Effector CD4-positive, alpha-beta T cell (primary cell): ENCODE measurements at places on chromosomes 5 and 9.
A peak's percentile ranks its signal among the peaks of the same experiment; 100 is the strongest.

DNA sequence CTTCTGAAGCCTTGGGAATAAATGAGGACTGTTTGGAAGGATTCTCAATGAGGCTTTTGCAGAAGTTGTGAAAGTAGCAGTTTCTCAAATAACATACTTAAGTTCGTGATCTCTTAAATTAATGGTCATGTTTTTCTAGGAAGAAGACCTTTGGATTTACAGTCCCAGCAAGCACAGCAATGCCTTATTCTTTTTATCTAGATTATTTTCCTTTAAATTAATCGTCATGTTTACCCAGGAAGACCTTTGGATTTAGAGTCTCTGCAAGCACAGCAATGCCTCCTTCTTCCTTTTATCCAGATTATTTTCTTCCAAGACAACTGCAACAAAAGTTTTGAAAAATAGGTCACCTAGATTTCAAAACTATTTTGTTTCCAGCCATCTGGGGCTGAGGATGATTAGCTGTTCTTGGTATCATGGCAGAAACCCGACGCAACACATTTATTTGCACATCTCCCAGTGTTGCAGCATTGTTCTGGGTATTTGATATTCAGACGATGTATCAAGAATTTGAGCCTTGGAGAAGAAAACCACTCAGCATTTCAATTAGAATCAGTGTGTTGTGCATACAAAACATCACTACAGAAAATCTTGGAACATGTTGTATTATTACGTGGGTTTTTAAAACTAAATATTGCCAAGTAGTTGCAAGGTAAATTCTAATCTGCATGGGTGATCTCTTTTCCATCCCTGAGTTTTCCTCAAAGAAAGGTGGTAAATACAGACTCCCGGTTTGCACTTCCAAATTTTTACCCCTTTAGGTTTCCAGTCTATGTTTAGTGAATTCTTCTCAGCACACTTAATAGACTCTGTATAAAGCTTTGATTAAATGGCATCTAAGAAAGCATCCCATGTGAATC, 50.9 kb downstream of the JAKMIP2 start:
- no peak for DNase-seq

DNA sequence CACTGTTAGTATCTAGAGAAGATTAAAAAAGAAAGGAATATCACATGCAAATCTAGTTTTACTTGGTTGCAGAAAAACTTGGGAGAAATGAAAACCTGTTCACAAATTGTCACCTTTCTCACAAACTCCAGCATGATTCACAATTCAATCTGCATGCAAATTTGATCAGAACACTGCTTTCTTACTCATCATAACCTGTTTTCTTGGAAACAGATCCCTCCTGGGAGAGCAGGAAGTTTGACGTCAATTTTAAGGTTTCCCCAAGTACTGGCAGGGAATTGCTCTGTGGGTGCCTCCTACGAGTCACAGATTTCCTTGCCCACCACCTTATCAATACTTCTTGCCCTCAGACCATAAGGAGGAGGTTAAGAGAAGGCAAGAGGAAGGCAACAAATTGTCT, 30.2 kb upstream of the HTR4 start:
- DNase-seq, result no peak

- no peak for DNase-seq
Observed at GRCh38 chr5:173591056-173591514, 25.4 kb downstream of the BOD1 start.

DNA sequence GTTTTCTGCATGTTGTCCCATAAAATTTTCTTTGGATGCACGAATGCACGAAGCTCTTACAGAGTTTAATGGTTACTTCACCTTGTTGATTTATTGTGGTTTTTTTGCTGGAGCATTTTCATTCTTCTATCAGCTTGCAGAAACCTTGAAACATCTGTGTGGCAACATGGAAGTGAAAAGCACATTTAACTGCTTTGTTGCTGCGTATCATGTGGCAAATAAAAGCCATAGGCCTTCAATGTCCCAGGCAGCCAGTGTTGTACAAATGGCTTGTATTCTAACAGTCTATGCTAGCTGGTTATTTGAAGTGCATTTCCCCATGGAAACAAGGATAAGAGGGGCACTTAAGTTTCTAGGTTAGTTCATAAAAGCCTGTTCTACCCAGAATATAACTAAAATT, 42.5 kb upstream of the RASGRF2 start:
- DNase-seq, result no peak

GRCh38 chr5:55219770-55220169, 7.3 kb downstream of the MCIDAS start:
- no peak for DNase-seq

DNA sequence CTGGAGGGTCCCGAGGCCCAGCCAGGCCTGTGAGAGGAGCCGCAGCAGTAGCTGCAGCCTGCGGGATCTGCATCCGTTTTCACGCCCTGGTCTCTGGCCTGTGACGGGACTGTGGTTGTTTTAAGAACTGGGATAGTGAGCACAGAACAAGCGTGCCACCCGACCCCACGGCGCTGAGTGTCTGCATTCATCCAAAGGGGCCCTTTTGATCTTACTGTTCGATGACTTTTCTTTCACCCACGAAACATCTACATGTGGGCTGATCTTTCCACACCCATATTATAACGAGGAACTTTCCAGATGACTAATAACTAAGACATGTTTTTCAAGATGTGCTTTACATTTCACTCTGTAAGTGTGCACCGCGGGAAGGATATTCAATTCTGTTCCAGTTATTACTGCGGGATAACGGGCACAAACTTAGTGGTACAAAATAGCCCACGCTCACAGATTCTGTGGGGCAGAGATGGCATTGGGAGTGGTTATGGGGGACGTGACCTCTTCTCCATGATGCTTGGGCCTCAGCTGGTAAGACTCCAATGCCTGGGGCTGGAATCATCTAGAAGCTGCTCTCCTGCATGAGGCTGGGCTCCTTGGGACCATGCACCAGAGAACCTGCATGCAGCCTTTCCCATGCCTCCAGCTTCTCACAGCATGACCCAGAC, 165.0 kb downstream of the SYK start:
- DNase-seq, result no peak

- DNase-seq, result no peak
Observed at GRCh38 chr9:131366761-131367401, 27.0 kb upstream of the PRRC2B start.

- DNase-seq, result no peak
Observed at GRCh38 chr9:129946246-129946995, 96.6 kb downstream of the FNBP1 start.

DNA sequence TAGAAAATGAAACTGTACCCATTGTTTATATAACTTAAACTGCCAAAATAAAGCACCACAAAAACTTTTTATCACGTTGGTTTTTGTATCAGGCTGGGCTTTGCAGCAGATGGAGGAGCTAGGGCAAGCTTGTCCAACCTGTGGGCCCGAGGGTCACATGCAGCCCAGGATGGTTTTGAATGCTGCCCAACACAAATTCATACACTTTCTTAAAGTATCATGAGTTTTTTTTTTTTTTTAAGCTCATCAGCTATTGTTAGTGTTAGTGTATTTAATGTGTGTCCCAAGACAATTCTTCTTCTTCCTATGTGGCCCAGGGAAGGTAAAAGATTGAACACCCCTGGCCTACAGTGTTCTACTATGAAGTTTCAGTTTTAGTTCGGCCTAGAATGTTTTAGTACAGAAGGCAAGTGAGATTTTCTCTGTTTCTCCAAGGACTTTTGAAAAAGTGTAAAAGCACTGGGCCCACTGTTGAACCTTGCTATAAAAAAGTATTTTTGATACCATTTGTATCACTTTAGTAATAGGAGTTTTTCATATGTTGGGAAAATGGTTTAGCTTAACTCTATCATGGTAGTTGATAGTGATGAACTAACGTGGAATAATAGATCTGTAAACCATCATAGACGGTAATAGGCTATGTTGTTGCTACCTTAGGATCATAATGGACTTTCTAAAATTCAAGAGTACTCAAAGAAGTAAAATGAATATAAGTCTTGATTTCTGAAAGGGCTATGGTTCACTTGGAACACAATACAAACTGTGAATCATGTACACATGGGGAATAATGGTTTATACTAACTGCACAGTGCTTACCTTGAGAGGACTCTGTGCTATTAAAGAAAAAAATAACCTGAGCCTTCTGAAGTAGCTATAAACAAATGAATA, 2.9 kb downstream of the CDKN2A start:
- DNase-seq, result no peak

- no peak for DNase-seq
Observed at GRCh38 chr9:134622896-134623257, 18.7 kb upstream of the COL5A1 start.

GRCh38 chr5:97919719-97920118, 736.7 kb upstream of the RIOK2 start:
- no peak for DNase-seq

DNA sequence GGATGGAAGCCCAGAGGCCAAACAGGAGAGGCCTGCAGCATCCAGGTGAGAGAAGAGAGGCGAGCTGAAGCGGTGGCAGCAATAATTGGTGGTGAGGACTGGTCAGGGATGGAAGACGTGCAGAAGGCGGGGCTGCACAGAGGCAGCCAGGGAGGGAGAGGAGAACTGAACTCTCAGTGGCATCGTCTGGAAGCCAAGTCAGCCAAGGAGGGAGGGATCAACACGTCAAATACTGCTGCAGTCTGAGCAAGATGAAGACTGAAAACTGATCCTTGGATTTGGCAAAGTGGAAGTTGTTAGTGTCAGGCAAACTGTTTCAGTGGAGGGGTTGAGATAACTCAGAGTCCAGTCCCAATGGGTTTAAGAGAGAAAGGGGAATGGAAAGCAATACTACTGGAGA, 145.4 kb downstream of the CDK5RAP2 start:
- no peak for DNase-seq

- DNase-seq, result no peak
Observed at GRCh38 chr9:129362287-129363000, 184.4 kb upstream of the IER5L start.

GRCh38 chr9:133347515-133347984, 381 bp downstream of the MED22 start:
- peak; percentile 29 for DNase-seq

DNA sequence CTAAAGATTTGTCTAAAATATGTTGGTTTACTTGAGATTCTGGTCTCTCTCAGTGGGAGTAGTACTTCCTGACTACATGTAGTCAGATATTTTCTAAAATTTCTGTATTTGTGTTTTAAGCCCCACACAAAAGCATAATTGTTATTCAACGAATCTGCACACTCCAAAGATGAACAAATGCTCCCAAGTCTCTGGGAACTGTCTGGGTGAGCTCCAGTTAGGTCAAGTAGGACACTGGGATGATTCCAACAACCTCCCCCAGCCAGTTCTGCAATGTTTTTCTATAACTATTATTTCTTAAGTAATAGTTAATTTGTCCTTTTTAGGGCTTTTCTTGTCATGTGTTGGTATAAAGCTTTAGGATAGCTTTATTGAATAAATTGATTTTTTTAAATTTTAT, 174.6 kb downstream of the FAM174A start:
- DNase-seq, result no peak

DNA sequence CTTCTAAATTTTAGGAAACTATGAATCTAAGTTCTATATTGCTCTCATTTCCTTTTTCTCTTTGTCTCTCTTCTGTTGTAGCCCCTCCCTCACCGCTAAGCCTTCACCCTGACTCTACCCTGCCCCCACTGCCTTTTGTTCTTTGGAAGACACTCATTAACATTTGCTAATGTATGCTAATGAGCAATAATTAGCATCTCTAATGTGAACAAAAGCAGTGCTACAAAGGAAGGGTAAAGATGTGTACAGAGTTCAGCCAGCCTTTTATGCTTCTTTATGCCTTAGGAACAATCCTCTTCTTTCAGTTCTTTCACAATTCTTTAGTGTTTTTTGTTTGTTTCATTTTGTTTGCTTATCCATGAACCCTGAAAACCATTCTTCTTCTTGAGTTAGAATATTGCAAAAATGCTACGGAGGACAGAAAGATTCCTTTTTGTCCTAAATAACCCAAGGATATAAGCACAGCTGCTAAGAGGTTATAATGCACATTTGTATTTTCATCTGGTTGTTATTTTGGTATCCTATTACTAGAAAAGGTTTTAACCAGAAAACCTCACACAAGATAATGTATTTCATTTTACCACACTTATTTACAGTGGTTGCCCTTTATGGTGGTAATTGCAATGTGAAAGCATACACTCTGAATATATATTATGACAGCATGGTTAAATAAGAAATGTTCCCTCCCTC, 159.3 kb downstream of the TMC1 start:
- no peak for DNase-seq

DNA sequence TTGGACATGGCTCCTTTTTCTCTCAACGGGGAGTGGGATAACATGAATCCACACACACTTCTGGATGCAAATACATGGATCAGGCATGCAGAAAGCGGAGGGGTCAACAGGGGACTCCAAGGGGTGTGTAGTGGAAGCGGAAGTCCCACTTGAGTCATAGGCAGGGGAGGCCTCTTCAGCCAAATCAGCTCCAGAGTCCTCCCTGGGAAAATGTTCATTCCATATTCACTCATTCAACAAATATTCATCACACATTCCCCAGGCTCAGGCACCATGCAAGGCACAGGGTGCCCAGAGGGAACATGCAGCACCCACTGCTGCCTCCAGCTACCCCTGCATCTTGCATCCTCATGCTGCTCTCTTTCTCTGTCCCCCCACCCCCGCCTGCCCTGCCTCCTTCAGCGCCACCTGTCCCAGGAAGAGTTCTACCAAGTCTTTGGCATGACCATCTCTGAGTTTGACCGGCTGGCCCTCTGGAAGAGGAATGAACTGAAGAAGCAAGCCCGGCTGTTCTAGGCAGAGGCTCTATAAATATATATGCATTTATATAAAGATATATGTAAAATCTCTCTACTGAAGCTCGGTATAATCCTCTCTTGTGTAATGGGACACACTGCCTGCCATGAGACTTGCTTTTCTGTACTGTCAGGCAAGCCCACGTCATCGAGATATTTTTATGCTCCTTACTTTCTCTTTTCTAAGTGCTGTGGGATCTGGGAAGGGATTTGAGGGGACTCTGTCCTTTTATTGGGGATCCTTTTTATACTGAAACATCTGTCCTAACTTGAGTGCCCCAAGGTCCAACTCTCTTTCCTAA, 13.6 kb upstream of the AFAP1L1 start:
- no peak for DNase-seq

- no peak for DNase-seq
Observed at GRCh38 chr5:14016549-14016948, 72.1 kb upstream of the DNAH5 start.

DNA sequence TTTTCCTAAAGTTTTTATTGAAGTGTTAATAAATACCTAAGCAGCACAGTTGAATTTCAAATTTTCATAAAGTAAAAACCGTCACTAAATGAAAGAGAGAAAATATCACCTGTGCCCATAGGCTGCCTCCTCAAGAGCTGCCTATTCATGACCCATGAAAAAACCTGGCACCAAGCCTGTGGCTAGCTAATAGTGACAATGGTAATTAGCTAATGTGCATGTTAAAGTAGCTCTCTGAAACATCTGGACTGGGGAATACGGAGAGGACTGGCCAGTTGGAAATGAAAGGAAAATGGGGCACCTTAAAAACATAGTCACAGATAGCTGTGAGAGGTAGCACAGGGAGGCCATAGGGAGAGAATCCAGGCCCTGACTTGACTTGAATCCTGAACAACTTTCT, 5.4 kb upstream of the GNE start:
- DNase-seq, result no peak
